Left cardiac atrium (tissue), 4 donors: ENCODE measurements at places on chromosomes 3 and 15. TPM values are rescaled to one million over a fixed set of nuclear protein-coding genes. Genes with fewer than 3 reads are reported as not detected.

The TNFSF10 gene
- 12.7 TPM for total RNA-seq

The BNC1 gene
- total RNA-seq, result 2.4 TPM

The CCR3 gene
- not detected for total RNA-seq

The LINGO1 gene
- total RNA-seq, result 7.7 TPM

The FGF12 gene
- 291 TPM for total RNA-seq

The TMCO5A gene
- not detected for total RNA-seq

The HYAL2 gene
- total RNA-seq, result 53.4 TPM

The C3orf85 gene
- total RNA-seq, result not detected
